Osteoblast (primary cell): ENCODE measurements at places on chromosomes 5 and 9. TPM values are rescaled to one million over a fixed set of nuclear protein-coding genes. Genes with fewer than 3 reads are reported as not detected.

GRCh38 chr9:126755317-126755875 is 49.4 kb upstream of the ZBTB43 start:
- peak; percentile 22 for DNase-seq

Gene AFAP1L1
- 1.1 and 1.5 TPM in 2 replicates for total RNA-seq

GRCh38 chr9:125549891-125550885 is 156.8 kb downstream of the MAPKAP1 start:
- no peak for DNase-seq

DNA sequence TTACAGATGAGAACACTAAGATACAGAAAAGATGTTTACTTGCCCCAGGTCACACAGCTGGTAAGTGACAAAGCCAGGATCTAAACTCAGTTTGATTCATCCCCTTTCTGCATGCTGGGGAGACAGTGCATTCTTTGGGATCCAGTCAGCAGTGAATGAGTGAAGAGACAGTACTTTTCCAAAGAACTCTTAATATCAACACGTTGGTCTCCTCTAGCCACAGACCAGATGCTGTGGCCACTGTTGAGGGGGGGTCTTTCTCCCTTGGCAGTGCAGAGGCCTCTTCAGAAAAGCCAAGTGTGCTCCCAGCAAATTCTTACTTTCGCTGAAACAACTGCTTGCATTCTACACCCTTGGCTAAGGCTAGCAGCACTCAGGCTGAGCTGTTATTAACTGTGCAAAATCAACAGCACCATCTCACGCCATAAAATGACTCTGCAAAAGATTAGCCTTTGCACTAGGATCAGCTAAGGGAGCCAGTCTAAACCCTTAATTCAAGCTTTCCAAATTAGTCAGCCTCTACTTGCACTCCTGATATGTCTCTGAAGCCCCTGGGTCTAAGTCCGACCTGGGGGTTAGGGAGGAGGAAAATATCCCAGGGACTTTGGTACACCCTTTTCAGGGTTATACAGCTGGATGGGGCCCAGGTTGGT is 4.8 kb upstream of the TMEM171 start:
- peak; percentile 95 for DNase-seq

GRCh38 chr9:87140605-87141109 is 193.4 kb upstream of the GAS1 start:
- DNase-seq, result peak; percentile 73

DNA sequence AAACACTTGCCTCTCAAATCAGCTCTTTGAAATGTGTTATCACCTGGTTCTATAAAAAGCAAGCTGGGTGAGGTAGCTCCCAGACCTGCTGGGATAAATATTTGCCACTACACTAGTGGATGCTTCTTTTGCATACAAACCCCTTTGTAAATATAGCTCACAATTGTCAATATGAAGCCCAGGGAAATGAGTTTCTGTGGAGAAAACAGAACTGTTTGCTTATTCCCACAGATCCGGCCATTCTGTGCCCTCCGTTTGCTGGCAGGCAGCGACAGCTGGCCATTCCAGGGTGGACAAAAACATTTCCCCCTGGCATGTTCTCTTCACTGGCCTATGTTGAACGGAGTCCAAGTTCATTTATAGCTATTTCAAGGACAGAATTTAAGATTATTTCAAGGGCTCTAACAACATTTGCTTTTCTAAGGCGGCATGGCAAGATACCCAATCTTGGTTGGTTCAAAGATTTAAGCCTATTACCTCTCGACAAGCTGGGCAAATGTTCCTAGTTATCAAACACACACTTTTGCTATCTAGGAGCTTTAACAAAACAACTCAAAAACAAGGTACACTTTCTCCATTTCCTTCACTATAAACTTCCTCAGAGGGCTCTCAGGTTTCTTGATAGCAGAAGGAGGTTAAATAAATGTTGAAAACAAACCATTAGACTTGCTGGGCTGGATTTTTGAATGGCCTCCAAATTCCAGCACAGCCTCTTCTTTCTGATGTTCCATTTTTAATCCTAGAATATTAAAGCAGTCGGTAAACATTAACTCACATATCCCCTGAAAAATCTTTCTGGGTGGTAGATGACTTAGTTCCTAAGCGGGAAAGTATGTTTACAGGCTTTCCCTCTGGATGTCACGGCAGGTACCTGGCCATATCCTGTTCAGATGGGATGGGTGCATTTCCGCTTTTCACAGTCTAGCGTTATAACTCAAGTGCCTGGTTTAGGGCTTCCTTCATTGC is 332.3 kb downstream of the PLK2 start:
- DNase-seq, result no peak

Gene LHFPL2
- 63.6 and 64.4 TPM in 2 replicates for total RNA-seq

GRCh38 chr5:160369990-160370712 is at the start of gene C1QTNF2:
C1QTNF2 (minus strand) TSS chr5:160370626; CDS start chr5:160355011, 15,615 bp downstream.
- DNase-seq, result peak; percentile 94

- DNase-seq, result no peak
Observed at GRCh38 chr5:171318026-171318425, 9.0 kb downstream of the TLX3 start.

Gene HMMR
- total RNA-seq, result 2.5 and 2.9 TPM in 2 replicates

Gene MRPL36
- total RNA-seq, result 35.1 and 35.7 TPM in 2 replicates

- DNase-seq, result no peak
Observed at GRCh38 chr5:151912360-151912759, 12.3 kb downstream of the GLRA1 start.

DNA sequence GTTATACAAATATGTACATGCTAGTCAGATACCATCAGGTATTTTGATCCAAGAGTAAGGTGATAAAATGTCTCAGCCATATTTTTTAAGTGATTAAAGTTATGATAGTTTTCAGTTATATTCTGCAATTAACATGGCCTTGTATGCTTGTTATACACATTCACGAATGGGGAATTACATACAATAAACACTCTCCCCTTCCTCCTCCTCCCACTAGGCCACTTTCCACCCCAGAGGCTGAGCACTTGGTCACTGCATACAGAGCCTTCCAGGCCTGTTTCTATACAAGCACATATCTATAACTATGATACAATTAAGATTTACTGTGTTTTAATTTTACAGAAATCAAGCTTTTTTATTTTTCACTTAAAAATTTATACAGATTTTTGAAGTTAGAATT is 104.7 kb upstream of the PIK3R1 start:
- DNase-seq, result no peak

GRCh38 chr9:19379697-19380046 is 364 bp downstream of the RPS6 start:
- DNase-seq, result no peak

DNA sequence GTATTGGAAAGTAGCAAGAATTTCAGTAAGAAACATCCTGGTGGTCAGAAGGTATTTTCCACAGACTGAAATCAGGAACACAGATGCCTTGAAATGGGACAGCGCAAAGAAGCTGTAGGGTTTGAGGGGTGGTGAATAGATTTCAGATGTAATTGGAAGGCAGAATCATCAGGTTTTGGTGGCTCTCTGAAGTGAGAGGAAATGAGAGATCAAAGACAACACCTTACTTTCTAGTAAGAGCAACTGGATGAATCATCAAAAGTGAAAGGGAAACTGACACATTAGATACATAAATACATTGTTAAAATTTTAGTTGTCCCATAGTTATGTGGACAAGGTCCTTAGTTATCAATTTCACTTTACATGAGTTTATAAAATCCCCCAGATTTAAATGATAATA is 188.2 kb upstream of the SLC27A6 start:
- DNase-seq, result no peak

- DNase-seq, result no peak
Observed at GRCh38 chr9:123590499-123590898, 234.5 kb downstream of the CRB2 start.

GRCh38 chr9:94864196-94864595 is 137.7 kb downstream of the AOPEP start:
- DNase-seq, result no peak

DNA sequence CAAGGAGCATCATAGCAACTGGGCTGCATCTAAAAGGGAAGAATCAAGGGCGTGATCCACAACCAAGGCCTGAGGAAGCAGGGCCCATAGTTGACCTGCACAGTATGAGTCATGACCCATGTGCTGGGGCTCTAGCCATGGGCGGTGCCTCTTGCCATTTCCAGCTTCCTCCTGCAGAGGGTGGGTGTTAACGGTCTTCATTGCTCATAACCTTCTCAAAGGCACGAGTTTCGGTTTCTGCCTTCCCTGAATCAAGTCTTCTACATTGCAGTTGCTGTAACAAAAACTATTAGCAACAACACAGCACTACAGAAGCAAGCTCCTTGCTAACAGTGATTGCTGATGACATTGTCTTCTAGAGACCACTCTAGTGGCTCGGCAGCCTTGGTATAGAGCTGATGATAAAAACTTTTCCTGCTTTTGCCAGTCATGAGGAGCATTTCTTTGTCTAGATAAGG is 66.9 kb downstream of the CTSL start:
- peak; percentile 94 for DNase-seq

Gene DOK3
- 1.1 and 1.5 TPM in 2 replicates for total RNA-seq

- no peak for DNase-seq
Observed at GRCh38 chr9:131277287-131277909, 1.1 kb upstream of the FAM78A start.

DNA sequence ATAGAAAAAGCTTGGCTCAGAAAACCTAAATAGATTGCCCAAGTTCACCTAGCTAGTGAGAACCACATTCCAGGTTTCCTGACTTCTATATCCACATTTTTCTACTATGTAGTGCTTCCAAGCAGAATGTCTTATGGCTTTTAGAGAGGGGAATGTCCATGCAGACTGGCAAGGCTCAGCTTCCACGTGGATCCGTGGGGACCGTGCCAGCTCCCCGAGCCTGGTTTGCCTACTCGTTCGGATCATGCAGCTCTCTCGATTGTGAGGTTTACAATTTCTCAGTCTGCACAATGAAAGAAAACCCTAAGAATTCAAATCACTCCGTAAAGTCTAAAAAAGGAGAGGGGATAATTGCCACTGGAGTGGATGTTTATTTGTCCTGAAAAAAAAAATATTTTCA is 256.5 kb upstream of the NR4A3 start:
- no peak for DNase-seq

DNA sequence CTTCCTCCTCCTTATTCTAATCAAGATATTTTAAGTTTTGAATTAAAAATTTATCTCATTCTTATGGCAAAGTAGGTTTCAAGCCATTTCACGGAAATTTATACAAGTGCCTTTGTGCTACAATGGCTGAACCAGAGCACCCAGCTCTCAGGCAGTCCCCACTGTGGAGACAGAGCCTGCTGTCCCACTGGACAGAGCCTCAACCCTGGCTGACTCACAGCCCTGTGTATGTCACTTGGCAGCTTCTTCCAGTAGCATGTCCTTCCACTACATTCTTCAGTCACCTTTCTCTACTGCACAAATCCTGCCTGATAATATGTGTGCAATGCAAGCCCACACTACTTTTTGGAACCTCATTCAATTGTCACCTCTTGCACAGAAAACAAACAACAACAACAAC is 253.1 kb downstream of the PDE4D start:
- no peak for DNase-seq

GRCh38 chr5:106094839-106095238 is 1575.9 kb downstream of the EFNA5 start:
- DNase-seq, result no peak

- peak; percentile 73 for DNase-seq
Observed at GRCh38 chr9:114053246-114054005, 24.7 kb downstream of the AMBP start.

GRCh38 chr9:6759185-6759977 is 1.6 kb downstream of the KDM4C start:
- peak; percentile 89 for DNase-seq

- no peak for DNase-seq
Observed at GRCh38 chr9:117276444-117276843, 138.4 kb downstream of the ASTN2 start.

DNA sequence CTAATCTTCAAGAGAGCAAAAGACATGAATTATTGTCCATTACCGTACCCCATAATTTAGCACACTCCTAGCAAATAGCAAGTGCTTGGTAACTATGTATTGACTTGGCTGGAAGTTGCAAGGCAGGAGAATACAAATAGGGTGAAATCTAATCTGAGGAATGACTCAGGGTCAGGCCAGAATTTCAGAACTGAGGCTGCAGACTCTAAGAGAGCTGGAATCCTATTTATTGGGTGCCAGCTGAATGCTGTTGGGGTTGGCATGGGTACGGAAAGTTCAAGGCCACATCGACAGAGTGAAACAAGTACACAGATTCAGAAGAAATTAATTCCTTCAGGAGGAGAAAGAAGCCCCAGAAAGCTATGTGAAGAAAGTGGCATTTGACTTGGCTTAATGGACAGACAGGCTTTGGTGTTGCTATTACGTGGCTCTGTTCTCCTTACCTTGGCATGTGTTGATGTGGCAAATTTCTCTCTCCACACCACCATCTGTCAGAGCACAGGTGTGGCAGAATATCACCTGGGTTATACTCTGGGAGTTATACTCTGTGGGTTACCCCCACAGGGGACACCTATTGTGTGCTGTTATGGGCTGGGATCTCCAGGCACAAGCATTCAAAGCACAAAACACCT is 20.9 kb upstream of the ASTN2 start:
- no peak for DNase-seq

DNA sequence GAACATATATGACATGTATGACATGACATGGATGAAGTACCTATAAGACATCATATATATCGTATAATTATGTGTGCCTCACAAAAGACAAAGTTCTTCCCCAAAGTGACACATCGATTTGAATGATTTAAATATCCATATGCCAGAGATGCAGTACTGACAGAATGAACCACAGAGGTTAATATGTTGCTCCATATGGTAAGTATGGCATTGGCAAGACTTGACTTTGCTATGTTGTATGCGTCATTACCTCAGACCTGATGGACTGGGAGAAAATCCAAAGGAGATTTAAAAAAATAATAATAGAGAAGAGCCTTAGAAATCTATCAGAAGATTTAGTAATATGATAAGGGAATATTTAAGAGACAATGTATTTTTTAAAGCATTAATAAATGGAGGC is 263.2 kb downstream of the PJA2 start:
- no peak for DNase-seq

GRCh38 chr5:1929108-1929991 is 46.6 kb upstream of the IRX4 start:
- no peak for DNase-seq

Gene CBY3
- not detected in 2 replicates for total RNA-seq

Gene NXNL2
- 3.3 and 7.4 TPM in 2 replicates for total RNA-seq

- no peak for DNase-seq
Observed at GRCh38 chr9:1875921-1876448, 139.2 kb upstream of the SMARCA2 start.

GRCh38 chr9:96460882-96461281 is 10.9 kb downstream of the HABP4 start:
- peak; percentile 26 for DNase-seq

GRCh38 chr5:15020736-15021135 is 149.2 kb upstream of the ANKH start:
- no peak for DNase-seq
